SW480 (cell line): ENCODE measurements at places on chromosomes 4 and X.

GRCh38 chrX:56499372-56499771, 64.1 kb upstream of the UBQLN2 start:
- DNase-seq, result no peak

GRCh38 chrX:9257718-9258420, 207.0 kb upstream of the TBL1X start:
- DNase-seq, result no peak

- peak; percentile 50 for DNase-seq
Observed at GRCh38 chrX:23819385-23820234, 36.6 kb downstream of the SAT1 start.

DNA sequence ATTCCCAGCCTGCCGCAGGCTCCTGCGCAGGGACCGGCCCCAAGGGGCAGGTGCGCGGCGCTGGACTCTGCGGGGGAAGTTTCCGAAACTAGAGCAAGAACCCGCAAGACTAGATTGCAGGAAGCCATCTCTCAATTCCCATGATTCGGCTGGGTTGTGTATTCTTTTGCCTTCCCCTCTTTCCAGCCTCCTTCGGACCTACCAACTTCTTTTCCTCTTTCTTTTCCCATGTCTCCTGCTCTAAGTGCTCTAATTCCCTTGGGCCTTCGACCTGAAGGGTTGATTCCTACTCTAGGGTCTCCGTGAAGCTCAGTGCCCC, 645 bp upstream of the OPHN1 start:
- no peak for DNase-seq

DNA sequence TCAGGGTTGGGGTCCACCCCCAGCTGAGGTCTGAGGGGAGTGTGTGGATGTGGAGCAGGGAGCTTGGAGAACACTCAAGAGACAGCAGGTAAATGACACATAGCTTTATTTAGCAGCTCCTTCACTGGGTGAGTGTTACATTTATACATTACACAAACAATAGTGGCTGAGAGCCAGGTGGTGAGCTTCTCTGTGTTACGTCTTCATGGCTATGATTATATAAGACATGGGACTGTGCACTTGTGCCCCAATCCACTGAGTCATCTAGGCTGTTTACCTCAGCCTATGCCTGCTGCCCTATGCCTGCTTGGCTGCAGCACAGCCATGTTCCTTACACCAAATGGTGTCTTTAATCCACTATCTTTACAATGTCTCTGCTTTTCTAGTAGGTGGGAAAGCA, 459.6 kb downstream of the AFF2 start:
- DNase-seq, result no peak

- DNase-seq, result no peak
Observed at GRCh38 chr4:150817804-150818528, 197.1 kb downstream of the LRBA start.

DNA sequence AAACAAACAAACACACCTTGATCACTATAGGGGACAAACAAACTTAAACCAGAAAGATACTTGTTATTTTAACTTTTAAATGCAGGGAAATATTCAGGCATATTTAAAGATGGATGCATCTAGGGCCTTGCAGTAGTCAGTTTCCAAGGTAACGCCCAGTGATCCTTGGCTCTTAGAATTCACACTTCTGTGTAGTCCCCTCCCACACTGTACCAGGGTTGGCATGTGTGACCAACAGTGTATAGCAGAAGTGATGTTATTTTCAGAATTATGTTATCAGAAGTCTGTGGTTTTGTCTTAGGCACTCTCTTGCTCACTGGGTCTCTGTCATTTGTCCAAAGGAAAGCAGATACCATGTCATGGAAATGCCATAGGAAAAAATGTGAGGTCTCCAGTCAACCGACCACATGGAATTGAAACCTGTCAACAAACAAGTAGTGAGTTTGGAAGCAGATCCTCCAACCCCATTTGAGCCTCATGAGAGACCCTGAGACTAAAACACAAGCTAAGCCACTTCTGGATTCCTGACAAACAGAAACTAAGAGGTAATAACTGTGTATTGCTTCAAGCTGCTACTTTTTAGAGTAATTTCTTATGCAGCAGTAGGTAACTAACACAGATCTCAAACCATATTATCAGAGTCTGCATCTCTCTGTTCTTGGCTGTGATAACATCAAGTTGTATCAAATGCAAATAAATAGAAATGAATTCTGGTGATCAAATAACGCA, 670.3 kb downstream of the KCTD8 start:
- DNase-seq, result no peak

GRCh38 chr4:30770049-30770549, 49.9 kb downstream of the PCDH7 start:
- DNase-seq, result no peak

GRCh38 chrX:85089321-85089840, 85.7 kb downstream of the APOOL start:
- DNase-seq, result no peak

DNA sequence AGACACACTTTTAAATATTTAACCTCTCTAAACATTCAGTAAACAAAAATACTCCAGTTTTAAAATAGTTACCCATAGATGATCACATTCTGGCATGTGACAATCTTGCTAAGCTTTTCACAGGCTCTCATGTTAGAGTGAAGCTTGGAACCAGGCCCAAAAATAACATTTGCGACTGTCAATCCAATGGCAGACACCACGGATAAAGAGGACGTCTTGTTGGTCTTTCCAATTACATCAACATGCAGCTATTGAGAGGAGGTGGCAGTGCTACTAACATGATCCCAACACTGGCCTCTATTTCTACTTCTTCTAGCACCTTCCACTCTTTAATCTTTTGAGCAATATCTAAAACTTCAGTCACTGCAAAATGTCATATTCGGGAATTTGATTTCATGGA, 970.8 kb upstream of the TENM3 start:
- no peak for DNase-seq

- no peak for DNase-seq
Observed at GRCh38 chrX:123481913-123482851, 250.7 kb downstream of the THOC2 start.

- DNase-seq, result no peak
Observed at GRCh38 chr4:113276464-113277170, 227.2 kb downstream of the ANK2 start.

DNA sequence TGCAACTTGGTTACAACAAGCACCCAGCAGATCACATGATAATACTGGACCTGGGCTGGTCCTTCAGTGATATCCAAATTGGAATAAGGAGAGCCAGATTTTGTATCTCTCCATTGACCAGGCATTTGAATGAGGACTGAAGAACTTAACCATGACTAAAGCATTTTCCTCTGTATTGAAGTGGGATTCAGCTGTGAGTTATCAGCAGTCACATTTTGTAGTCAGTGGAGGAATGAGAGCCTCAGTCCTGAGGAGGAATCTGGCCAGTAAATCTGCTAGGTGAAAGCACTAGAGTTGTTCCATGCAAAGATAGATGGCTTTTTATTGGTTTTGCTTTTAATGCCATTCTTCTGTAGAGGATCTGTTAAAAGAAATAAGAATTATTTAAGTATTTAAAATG, 1506.0 kb downstream of the PCDH7 start:
- peak; percentile 0 for DNase-seq

DNA sequence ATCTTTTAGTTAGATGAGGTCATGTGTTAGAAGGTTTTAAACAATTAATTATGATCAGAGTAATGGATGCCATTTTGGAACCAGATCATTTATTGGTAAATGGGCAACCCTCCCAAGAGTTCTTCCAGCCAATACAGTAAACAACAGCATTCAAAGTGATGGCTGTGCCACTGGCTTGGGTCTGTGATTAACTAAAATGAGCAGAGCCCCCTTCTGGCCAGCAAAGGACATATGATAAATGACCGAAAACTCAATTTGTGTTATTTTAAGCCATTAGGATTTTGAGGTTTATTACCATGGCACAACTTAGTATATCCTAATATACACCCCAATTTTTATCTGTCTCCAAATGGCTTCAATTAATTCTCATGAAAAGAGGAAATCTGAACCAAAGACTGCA, 90.8 kb upstream of the NPFFR2 start:
- peak; percentile 5 for DNase-seq

DNA sequence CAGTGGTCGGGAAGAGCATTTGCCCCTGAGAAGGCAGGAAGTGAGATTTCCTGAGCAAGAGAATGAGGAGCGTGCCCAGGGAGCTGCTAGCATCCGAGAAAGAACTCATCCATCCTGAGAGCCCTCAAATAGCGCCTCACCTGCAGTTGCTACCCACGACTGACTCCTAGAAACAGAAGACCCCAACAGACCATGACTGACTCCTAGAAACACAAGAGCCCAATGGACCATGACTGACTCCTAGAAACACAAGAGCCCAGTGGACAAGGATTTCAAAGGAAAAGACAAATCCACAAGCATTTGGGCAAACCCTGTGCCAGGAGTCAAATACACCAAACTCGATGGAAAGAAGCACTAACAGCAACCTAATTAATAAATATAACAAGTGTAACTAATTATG, 575.2 kb upstream of the FRG1 start:
- DNase-seq, result no peak

DNA sequence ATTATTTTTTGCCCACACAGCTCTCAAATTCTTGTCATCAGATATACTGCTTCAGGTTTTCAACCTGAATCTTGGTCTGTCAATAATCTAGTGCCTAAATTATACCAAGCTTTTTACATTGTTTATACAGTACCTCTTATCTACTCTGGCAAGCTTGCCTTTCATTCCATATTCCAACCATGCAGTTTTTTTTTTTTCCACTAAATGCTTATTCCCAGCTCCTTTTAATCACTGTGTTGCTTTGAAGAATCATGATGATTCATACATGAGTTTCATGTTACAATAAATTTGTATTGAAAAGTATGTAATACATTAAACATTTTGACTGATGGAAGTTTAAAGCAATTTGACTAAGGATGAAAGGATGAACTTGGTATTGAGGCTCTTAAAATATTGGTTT, 949.0 kb downstream of the CCSER1 start:
- DNase-seq, result no peak

GRCh38 chr4:1532549-1533395, 126.5 kb upstream of the NKX1-1 start:
- DNase-seq, result no peak
